ENCODE measurements at places on chromosomes 12 and 14.

GRCh38 chr14:28709571-28710305, 56.8 kb upstream of the FOXG1 start:
- DNase-seq: no peak

DNA sequence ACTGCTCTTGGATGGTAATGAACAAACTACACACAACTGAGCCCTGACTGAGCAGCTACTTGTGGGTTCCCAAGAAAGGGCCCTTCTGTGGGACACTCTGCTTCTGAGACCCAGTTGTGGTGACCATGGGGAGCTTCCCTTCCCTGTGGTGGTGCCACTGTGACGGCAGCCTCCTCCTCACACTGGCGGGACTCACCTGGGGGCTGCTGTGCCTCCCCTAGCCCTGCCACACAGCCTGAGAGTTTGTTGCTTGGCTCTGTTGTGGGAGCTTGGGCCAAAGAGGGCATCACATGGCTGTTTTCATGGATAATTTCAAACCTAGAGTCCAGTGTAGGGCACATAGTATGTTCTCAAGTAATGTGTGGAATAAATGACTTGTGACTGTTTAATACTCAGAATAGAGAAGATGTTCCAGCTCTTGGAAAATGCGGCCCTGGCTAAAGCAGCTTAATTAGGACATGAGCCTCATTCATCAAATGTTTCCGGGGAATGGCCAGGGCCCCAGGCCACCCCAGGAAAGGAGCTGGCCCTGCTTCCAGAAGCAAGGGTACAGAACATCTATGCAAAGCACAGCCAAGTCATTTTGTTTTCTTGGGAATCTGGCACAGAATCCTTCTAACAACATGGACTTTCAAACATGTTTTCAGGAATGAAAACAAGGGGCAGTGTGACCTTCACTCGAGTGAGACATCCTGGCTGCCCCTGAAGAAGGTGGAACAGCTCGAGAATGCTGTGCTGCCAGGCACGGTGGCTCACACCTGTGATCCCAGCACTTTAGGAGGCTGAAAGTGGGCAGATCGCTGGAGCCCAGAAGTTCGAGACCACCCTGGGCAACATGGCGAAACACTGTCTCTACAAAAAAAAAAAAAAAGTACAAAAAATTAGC, 21.2 kb downstream of the ZFYVE21 start:
- DNase-seq: no peak

- no peak for DNase-seq
Observed at GRCh38 chr12:131387281-131388163, 323.4 kb upstream of the SFSWAP start.

DNA sequence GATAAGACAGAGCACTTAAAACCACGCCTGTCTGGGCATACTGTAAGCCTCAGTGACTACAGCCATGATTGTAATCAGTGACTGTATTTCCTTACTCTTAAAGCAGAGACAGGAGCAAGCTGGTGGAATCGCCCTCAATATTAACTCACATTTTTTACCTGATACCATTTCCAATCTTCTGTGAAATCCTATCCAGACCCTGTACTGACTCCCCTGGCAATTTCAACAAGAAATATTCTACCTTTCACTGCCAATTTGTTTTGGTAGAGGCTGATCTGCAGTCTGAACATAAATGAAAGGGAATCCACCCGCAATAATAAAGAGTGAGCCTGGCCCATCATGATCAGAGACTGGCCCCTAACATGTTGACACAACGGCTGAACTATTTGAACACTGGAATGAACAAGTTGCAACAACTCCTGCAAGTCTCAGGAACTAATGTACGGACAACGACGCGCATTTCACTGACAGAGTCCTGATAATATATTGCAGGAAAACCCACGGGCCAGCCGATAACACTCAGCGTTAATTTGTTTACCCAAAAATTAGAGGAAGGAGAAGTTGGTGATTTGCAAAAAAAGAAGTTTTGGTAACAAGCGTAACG, 195.5 kb upstream of the BTG1 start:
- DNase-seq: no peak

- no peak for DNase-seq
Observed at GRCh38 chr12:24139035-24139434, 189.6 kb upstream of the SOX5 start.

DNA sequence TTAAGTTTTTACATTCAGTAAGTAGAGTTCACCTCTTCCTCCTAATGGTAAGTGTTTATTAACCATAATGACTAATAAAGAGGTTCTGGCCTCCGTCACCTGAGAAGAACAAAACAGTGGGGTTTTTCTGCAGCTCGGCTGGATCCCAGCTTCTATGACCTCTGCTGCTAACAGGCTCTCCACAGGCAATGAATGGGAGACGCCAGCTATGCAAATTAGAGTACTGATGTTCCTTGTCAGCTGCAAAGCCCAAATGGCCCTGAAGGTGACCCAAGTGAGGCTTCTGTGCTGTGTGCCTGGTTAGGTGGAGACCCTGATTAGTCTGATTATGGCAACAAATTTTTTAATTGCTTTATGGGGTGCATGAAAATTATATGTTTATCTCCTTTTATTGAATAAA, 218.1 kb downstream of the APAF1 start:
- no peak for DNase-seq

DNA sequence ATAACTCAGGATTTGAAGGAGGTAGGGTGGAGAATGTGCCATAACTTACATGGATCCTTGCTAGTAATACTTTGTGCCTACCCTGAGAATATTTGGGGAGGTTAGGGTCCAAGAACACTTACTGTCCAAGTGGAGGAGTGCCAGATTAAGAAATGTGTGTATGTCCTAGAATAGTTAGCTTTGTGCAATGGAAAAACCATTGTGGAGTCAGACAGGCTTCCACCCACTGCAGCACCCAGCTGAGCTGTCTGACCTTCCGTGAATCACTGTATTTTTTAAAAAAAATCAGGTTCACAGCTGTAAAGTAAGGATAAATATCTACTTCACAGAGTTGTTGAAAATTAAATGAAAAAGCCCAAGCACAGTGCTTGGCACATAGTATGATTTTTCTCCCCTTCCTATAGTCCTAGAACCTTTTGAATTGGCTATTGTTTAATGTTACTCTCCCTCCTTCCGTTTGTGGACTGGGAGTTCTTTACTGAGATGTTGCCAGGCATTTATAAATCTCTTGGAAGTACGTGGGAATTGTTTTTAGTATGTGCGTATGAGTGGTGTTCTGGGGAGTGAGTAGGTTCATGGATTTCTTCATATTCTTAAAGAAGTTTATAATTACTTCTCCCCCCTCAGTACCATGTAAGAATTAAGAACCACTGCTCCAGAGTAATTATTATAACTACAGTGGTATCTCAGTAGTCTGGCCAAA, 9.2 kb downstream of the RAB21 start:
- DNase-seq: peak; percentile 21

GRCh38 chr14:35964697-35965286, 138.7 kb downstream of the BRMS1L start:
- no peak for DNase-seq

GRCh38 chr12:122929812-122930211, 33.9 kb upstream of the VPS37B start:
- no peak for DNase-seq

- DNase-seq: no peak
Observed at GRCh38 chr12:126807312-126807865, 1459.6 kb upstream of the TMEM132C start.

GRCh38 chr14:35072226-35072625, 26.2 kb downstream of the FAM177A1 start:
- no peak for DNase-seq

DNA sequence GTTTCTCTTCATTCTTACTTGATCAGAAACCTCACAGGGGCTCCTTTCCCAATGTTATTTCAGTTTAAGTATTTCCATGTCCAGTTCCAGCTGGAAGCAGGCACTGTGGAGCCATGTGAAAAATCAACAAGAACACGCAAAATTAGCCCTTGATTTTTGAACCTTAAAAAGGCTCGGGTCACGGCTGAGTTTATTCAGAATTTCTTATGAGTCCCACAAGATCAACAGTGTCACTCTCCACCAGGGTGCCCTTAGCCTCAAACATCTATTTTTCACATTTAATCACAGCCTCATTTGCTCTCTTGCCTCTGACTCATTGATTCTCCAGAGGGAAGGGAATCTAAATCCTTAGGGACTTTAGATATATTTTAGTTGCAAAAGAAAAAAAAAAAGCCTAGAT, 157.7 kb upstream of the AVPR1A start:
- no peak for DNase-seq

DNA sequence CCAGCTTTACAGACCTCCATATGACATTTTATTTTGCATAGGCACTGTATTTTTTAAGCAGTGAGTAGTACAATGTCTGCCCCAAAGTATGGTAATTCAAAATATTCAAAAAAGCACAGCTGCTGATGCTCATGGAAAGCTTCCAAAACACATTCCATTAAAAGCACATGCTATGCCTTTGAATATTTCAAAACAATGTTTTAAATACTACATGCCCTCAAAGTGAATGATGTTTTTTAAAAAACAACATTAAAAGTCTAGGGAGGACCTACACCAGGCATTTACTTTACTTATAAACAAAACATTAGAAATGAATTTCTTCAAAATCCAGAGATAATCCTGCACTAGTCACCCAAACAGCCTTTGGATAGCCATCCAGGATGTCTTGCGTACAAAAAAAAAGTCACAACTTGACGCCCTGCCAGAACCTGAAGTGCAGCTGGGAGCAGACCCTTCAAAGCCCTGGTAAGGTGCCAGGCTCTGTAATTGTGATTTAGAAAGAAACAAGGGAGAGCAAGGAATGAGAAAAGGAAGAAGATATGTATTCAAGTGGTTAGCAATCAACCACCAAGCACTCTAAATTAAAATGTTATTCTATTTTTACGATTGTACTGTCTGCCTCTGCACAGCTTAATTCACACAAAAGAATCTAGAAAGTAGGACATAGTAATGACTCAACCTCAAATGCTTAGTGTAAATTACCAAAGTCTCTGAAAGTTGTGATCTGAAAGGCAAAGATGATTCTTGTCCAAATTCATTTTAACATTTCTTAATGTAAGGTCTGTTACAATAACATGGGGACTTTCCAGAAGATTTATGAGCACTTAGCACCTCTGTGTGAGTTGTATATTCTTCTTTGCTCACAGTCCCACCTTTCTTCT, 31.9 kb downstream of the CEP83 start:
- peak; percentile 32 for DNase-seq

DNA sequence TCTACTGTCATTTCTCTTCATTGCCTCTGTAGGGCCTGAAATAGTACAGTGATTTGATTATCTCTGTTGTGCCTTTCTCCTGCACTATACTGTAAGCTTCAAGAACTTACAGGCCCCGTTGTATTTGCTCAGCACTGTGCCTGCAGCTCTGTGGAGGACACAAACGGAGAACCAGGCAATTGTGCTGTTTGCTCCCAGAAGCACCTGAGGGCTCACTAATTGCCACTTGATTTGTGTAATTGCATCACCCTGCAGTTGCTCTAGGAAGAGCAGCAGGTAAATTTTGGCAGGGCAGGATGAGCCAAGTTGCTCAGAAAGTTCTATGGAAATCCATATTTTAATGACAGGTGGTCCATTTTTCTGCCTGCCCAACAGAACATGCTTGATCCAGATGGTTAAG, 11.6 kb upstream of the KRT82 start:
- no peak for DNase-seq

GRCh38 chr14:91904956-91905645, 37.8 kb upstream of the TC2N start:
- no peak for DNase-seq

- peak; percentile 76 for DNase-seq
Observed at GRCh38 chr12:116982791-116983411, 72.2 kb downstream of the FBXW8 start.

DNA sequence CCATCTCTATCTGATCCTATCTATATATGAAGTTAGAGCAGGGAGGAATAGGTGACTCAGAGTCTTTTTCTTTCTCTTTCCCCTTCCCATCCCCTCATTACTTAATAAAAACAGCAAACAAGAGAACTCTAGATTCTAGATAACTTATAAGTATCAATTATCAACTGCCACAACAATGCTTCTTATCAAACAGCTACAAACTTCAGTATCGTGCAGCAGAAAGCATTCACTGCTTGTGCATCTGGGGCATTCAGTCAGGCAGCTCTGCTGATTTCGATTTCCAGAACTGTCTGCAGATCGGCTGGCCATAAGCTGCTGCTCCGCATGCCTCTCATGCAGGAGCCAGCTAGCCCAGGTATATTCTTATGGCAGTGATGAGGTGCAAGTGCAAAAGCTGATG, 19.4 kb downstream of the A2ML1 start:
- DNase-seq: no peak

DNA sequence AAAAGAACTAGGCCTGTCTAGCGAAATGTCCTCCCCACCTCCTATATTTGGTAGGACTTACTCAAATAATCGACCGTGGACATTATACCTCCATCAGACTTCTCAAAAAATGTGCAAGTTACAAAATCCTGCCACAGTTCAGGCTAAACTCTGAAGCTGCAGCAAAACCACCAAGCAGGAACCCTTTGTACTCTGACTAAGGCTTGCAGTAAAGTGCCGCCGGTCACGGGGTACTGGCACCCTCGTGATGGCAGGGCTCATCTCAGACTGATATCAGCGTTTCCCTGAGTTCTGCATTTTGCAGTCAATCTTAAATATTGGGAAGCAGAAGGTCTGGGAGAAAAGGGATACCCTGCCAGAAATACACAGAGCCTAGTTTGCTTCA, 17.1 kb downstream of the SLC11A2 start:
- no peak for DNase-seq

DNA sequence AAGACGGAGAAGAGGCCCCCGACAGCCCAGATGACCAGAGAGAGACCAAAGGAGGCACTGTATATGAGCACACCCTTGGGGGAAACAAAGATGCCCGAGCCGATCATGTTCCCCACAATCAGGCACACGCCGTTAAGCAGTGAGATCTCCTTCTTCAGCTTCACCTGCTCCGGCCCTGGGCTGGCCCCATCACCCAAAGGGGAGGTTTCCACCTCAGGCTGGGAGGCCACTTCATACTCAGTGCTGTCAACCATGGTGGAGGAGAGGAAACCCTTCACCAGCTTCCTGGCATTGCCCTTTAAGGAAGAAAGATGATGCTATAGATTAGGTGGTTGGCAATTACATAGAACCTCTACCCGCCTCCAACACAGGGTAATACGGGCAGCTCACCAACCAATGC, 2.1 kb downstream of the SLC7A7 start:
- DNase-seq: no peak

GRCh38 chr14:97218691-97219430, 421.7 kb downstream of the VRK1 start:
- no peak for DNase-seq

- DNase-seq: no peak
Observed at GRCh38 chr14:103336191-103336590, 2.2 kb downstream of the EIF5 start.

GRCh38 chr14:21098076-21098891, at the start of gene ZNF219:
TSS of gene ZNF219 (minus strand) at chr14:21098655. CDS start at chr14:21093591, 5,064 bp downstream.
- no peak for DNase-seq

DNA sequence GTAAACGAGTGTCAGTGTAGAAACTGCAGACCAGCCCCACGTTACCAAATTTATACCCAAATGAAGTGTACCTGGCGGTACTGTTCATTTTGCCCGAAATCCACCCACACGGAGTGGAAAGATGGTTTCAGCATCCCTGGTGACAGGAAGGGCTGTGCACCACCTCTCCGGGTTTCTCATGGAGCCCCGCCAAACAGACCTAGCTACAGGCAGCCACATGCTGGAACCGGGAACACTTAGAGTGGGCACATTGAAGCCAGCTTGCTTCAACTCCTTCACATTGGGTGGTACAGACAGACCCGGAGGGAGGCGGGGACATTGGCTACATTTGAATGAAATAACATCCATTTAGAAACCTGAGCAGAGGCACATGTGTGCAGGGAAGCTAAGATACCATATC, 84.4 kb downstream of the PPP2R5C start:
- DNase-seq: no peak
